ENCODE measurements at places on chromosomes 16 and 17. TPM values are rescaled to one million over a fixed set of nuclear protein-coding genes. Genes with fewer than 3 reads are reported as not detected.

ITGB4 gene
- total RNA-seq = not detected

SGCA gene
- total RNA-seq = 1.1 TPM

DNA sequence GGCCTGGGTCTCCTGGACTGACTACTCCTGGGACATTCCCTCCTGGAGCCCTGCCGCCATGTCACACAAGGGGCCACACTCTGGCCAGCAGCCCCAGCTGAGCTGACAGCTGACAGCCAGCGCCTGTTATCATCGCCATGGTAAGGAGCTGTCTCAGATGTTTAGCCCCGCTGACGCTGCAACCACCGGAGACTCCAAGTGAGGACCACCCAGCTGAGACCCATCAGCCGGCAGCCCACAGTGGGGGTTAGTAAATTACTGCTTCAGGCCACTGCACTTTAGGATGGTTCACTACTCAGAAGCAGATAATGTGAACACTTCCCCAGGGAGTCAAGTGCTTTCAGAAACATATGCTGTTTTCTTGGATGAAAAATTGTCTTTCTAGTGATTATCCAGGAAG lies 14.6 kb upstream of the SPHK1 start:
- DNase-seq = no peak

GRCh38 chr17:63433746-63434591 lies 12.1 kb downstream of the CYB561 start:
- DNase-seq = peak; percentile 93

HOXB4 gene
- 0.86 TPM for total RNA-seq

Data from MG63 (cell line).